Iris pigment epithelial cell (primary cell): ENCODE measurements at places on chromosomes 4 and X.

DNA sequence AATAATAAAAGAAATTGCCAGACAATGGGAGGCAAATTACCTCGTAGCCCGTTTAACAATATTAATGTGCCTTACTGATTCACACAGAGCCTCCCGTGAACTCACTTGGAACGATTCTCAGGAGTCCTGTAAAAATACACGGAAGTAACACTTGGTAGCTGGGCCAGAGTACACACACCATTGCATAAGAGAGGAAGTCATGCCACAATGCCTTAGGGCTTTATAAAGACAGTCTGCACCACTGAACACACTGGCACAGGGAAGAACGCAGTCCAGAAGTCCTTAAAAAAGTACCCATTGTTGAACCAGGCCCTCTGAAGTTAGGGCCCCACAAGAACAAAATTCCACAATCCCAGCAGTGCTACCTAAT is 15.1 kb downstream of the SLC2A9 start:
- peak; percentile 69 for DNase-seq

DNA sequence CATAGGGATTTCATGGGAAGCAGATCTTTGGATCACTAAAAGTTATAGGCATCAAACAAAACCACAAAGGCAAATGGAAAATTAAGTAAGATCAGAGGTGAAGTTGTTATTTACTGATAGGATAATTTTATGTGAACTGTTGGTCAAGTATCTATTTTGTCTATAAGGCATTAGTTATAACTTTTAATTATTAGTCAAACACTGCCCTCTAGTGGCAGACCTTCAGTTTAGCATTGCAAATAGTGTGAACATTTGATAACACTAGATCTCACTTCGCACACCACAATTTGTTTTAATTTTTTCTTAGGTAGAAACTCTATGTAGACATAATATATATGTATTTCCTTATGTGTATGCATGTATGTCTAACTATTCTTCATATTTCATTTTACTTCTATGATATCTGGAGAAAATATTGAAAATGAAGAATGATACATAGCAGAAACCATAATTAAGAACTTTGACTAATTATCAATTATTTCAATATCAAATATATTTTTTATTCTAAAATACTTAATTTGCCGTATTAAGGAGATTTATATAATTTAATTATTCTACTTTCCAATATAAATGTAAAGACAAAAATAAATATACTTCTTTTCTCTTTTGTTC is 214.5 kb upstream of the TACR3 start:
- DNase-seq = peak; percentile 36

- DNase-seq = no peak
Observed at GRCh38 chr4:25100021-25100555, 60.2 kb downstream of the SEPSECS start.

GRCh38 chr4:69536980-69537379 is 41.3 kb upstream of the UGT2B4 start:
- DNase-seq = no peak

- no peak for DNase-seq
Observed at GRCh38 chrX:38124000-38124399, 96.7 kb downstream of the SRPX start.

GRCh38 chr4:161252520-161253141 is 911.2 kb downstream of the FSTL5 start:
- DNase-seq = peak; percentile 17

GRCh38 chr4:149985981-149986380 is 92.3 kb upstream of the DCLK2 start:
- DNase-seq = no peak

DNA sequence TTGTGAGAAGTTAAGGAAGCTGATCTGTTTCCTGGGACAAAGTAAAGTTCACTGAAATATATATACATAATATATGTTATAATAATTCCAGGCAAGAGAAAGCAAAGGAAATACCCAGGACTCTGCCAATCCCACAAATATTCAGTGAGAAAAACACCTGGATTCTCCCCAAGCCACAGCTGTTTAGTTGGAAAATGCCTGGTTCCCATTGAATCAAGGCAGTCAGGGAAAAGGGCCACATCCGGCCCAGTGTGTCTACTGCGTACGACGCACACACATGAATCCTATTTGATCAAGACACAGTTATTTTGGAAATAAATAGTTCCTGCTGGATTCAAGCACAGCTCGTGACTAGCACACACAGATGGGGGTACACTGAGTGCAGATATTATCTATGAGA is 6.3 kb upstream of the DCHS2 start:
- no peak for DNase-seq

DNA sequence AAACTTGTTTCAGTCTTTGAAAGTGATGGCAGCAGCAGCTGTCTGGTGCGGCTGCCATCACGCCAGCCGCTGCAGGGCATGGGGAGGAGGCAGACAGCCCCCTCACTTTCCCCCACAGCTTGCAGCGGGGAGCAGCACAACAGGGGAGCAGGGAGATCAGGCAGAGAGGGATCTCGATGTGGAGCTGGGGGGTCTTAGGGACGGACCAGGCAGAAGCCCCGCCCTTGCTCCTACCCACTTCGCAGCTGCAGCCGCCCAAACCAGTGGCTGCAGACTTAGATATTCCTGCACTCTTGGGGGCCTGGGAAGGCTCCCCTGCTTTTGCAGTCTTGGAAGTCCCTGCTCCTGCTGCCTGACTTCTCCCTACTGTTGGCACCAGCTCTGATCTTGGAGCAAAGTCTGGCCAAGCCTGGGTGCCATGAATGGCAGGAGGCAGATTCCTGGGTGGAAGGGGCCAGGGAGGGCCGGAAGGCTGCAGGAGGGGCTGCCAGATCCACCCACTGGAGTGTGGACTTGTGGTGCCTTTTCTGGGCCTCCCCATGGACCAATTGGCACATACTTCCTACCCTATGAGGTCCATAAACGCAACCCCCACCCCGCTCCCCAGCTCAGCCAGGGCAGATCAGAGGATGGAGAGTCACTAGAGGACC is 14.0 kb upstream of the MFAP3L start:
- no peak for DNase-seq

- DNase-seq = no peak
Observed at GRCh38 chr4:145375416-145375815, 106.2 kb upstream of the SMAD1 start.
